ENCODE measurements at places on chromosomes 7 and 10.

DNA sequence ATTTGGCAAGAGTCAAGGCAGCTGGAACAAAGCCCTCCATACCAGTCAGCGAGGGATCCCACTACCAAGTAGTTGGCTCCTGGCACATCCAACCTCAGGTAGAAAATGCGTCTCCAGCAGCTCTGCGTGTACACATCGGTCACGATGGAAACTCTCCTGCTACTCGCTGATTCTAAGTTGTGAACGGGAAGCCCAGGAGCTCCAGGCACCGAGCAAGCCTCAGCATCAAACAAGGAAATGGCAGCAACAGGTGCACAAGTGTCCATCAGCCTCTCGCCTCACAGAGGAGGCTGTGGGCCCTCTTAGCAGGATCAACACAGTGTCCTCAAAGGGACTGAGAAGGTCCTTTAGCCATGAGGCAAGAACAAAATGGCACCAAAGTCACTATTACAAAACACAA lies 127.0 kb downstream of the TCERG1L start:
- DNase-seq = no peak

- no peak for DNase-seq
Observed at GRCh38 chr7:95596198-95597063, at the start of gene PDK4. Gene PDK4 (minus strand): TSS chr7:95596516. CDS start chr7:95596293, 223 bp downstream.

GRCh38 chr7:33410266-33410665 lies 280.9 kb downstream of the BBS9 start:
- no peak for DNase-seq

GRCh38 chr7:102085218-102085772 lies 201.4 kb upstream of the SH2B2 start:
- no peak for DNase-seq

GRCh38 chr7:52146871-52147634 lies 830.4 kb upstream of the COBL start:
- DNase-seq = no peak

Data from stimulated activated CD4-positive, alpha-beta T cell treated with anti-CD3 and anti-CD28 coated beads, Interleukin-2, amount 100 ng/mL, for 4 hours (primary cell).